ENCODE measurements at places on chromosomes 16 and 17.

DNA sequence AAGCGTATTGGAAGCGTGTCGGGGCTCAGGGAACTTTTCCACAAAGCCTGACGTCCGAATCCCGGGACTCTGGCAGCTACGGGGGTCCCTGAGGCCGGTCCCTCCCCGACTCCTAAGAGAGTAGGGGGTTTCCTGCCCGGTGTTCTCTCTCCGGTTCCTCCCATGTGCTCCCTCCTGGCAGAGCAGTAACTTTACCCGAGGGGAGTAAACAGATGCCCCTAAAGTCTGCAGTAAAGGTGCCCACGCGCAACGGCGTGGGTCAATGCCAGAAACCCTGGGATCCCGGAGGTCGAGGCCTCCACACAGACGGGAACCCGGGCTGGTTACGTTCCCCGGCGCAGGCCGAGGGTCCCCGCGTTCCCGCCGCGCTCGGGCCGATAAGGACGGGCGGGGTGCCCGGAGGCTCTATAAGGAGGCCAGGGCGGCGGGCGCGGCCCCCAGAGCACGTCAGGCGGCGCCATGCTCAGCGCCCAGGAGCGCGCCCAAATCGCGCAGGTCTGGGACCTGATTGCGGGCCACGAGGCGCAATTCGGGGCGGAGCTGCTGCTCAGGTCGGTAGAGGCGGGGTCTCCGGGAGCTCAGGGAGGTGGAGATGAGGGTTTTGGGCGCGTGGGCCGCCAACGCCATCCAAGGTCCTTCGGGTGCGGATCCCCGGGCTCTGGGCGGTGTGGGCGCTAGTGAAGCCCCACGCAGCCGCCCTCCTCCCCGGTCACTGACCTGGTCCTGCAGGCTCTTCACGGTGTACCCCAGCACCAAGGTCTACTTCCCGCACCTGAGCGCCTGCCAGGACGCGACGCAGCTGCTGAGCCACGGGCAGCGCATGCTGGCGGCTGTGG, at the start of gene HBM:
HBM (plus strand) TSS at position 440 of the 836 bp plus-strand sequence; CDS start at position 460, 20 bp downstream.
- DNase-seq = no peak

DNA sequence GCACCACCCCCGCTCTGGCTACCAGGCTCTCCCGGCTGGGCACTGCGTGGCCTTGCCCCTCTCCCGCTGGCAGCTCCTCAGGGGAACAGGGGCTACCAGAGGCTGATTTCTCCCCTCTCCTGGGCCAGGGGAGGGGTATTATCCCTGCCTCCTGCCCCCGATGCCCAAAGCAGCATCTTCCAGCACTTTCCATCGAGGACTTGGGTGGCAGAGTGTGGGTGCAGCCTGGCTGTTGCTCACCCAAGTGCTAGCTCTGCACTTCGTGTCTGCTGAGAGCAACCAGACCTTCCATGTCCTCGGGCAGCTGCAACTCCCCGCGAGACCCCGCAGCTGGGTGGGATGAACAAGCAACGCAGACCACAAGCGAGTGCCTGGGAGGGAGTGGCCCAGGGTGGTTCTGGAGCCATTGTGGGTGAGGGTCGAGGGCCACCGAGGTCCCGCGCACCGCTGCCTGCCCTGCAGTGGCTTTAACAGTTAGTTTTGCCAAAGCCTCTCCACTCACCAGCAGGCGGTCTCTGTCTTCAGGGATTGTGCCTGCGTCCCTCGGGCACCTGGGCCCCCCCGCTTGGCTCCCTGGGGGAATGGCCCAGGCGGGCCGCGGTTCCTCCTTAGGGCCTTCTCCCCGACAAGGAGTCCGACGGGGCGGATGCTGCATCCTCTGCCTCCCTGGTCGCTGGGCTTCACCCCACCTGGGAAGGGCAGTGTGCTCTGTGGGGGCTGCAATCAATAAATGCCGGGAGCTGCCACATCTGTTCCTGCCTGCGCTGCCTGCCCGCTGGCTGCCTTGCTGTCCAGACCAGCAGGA, 8.4 kb downstream of the SLC25A10 start:
- DNase-seq = no peak

GRCh38 chr17:29590411-29591145, 1.1 kb upstream of the GIT1 start:
- peak; percentile 46 for DNase-seq

GRCh38 chr16:30750876-30751465, 2.7 kb downstream of the PHKG2 start:
- no peak for DNase-seq

DNA sequence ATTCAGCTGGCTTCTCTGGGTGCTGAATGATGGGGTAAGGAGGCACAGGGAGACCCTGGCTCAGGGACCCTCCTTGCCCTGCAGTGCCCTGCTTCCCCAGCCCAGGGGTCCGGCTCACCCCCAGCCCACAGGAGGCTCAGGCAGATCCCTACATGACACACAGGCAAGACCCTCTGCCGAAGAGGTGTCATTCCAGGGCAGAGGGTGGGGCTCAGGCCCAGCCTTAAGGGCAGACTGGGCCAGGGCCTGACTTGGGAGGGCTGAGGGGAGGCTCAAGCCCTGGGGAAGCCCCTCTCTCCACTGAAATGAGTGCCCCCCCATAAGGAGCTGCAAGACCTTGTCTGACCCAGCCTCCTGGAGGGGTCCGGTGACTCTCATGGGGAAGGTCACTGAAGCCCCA, 30.3 kb upstream of the KSR1 start:
- DNase-seq = no peak
